ENCODE measurements at places on chromosomes 11 and 22.

- no peak for DNase-seq
Measured at GRCh38 chr11:110601936-110602335, 110.3 kb downstream of the ARHGAP20 start.

DNA sequence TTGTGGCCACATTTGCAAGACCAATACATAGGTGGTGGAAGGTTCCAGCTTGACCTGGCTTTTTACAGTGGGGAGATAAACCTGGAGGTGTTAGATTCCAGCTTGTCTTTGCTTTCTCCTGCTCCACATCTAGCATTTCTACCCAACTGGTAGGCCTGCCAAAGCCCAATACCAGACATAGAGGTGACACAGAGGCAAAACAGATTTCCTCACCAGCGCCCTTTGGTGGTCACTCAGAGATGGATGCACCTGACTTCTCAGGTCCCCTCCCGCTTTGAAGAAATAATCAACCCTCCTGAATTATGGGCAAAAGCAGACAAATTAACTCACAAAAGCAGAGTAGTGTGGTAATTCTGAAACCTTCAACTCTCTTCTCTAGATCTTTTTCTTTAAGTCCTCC is 1356.2 kb downstream of the FAM181B start:
- no peak for DNase-seq

DNA sequence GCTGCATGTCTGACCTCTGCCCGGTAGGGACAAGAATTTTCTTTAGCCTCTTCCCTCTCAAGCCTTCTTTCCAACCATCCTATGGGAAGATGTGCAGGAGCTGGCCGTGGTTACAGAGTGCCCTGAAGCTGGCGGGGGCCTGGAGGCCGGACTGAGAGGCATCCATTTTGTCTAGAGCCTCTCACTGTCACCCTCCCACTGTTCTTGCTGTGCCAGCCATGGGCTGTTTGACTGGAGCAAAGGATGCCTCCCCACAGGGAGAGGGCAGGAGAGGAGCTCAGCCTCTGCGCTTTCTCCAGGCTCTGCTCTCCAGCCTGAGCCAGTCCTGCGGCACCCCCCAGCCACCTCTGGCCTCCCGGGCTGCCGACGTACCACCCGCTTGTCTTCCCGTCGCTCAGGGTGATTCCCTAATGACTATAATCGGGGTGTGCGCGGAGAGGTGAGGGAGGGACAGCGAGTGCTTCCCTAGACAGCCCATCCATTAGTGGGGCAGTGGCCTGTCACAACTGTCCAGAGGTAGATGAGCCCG is 123.8 kb downstream of the NECTIN1 start:
- DNase-seq, result no peak

- no peak for DNase-seq
Measured at GRCh38 chr11:45089676-45090499, 56.6 kb upstream of the PRDM11 start.

GRCh38 chr11:33835143-33835878 is 56.6 kb downstream of the LMO2 start:
- DNase-seq, result no peak

DNA sequence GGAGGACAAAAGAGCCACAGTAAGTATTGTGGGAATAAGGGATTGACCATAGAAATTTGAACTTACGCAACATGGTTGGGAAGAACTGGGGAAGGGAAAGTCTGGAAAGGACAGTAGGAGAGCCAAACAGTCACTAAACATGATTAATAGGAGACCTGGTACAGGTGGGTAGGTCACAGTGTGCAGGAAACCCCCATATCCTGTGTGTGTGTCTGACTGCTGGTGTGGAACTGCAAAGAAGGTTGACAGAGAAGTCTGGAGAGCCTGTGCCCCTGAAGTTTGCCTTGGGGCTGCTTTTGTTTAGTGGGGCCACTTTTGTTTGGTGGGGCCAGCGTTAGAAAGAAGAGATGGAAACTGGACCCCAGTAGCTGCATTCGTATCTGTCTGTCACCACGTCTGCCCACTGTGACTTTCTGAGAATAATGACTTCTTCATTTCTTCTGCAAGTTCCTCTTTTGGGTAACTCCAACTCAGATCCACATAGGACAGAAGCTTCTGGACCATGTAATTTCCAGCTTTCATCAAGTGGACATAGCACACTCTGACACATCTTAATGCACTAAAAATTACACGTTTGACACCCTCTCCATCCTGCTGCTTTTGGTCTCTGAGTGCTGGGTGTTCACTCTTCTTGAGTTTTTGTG is 126.8 kb upstream of the RAG2 start:
- DNase-seq, result no peak

DNA sequence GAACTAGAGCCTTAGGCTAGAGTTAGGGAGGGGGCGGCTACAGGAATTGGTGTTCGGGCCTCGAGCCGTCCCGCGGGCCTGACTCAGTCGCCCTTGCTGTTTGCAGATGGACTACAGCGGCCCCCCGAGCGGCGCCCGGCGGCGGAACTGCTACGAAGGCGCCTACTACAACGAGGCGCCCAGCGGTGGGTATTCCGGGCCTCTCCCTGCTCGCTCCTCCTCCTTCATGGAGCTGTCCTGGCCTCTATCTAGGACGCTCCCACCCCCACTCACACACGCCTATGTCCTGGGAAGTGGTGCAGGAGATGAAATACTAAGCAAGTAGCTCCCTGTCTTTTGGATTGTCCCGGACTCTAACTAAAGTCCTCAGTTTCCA is 1.4 kb downstream of the MYOD1 start:
- DNase-seq, result no peak

DNA sequence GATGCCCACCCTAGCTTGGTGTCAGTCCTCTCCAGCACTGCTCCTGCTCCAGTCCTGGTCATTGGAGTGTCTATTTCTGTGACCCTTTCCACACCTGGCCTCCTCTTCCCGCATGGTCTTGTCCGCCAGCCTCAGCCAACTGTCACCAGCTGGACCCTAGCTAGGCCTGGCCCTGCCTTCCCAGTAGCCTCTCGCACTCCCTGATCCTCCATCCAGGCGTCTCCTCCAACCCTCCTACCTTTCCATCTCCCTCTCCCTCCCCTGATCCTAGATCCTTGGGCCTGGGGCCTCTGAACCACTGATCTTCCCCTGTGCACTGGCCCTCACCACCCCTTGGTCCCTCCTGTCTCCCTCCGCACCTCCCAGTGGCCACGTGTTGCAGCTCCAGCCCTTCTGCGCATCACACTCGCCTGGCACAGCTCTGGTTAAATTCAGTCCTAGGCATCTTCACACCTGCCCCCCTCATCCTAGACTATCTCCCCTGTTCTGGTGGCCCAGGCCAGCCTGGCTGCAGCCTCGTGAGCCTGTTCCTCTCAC is 9.9 kb downstream of the SYNGR1 start:
- no peak for DNase-seq

DNA sequence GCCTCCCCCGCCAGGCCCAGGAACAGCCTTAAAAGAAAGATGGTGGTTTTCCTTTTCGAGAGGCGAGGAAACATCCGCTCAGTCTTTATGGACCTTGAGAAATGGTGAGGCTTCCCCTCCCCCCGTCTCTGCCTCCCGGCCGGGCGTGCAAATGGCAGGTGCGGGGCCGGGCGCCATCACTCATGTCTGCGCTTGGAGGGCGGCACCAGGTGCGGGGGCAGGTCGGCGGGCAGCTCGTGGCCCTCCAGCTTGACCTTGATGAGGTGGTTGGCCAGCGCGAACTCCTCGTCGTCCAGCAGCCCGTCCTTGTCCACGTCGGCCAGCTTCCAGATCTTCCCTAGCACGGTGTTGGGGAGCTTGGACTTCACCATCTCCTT is 9.7 kb upstream of the CDC42BPG start:
- DNase-seq, result no peak

DNA sequence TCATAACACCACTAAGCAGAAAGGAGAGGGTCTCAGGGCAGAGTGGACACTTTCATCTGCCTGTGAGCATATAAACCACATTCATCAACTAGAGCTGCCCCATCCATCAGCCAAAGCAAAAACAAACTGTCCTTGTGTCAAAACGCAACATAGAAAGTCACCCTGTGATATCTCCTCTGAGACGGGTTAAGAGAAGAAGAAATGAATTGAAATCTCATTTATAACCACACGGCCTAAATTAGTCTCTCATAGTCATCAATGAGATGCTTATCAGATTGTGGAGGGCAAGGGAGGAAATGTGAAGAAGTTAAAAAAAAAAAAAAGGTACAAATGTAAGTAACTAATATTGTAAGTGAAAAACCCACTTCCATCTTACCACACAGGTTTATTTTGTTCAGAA is 75.7 kb downstream of the SIK3 start:
- no peak for DNase-seq

GRCh38 chr11:72209101-72209500 is 7.5 kb upstream of the FOLR2 start:
- no peak for DNase-seq

DNA sequence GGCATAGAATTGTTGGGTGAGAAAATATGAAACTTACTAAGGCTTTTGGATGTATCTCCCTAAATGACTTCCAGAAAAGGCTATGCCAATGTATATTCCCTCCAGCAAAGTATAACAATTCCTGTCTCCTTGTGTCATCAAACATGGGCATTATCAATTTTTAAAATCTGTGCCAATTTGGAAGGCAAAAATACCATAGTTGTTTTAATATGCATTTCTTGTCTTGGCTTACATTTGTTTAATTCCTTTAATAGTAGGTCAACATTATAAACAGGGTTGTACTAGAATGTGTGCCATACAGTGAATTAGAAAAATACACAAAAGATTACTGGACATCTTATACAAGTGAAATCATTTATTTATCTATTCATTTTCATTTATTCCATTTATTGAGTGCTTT is 41.6 kb downstream of the DCUN1D5 start:
- DNase-seq, result no peak
